CD4-positive, alpha-beta T cell (primary cell): ENCODE measurements at places on chromosomes 5 and 9.
A peak's percentile ranks its signal among the peaks of the same experiment; 100 is the strongest.

DNA sequence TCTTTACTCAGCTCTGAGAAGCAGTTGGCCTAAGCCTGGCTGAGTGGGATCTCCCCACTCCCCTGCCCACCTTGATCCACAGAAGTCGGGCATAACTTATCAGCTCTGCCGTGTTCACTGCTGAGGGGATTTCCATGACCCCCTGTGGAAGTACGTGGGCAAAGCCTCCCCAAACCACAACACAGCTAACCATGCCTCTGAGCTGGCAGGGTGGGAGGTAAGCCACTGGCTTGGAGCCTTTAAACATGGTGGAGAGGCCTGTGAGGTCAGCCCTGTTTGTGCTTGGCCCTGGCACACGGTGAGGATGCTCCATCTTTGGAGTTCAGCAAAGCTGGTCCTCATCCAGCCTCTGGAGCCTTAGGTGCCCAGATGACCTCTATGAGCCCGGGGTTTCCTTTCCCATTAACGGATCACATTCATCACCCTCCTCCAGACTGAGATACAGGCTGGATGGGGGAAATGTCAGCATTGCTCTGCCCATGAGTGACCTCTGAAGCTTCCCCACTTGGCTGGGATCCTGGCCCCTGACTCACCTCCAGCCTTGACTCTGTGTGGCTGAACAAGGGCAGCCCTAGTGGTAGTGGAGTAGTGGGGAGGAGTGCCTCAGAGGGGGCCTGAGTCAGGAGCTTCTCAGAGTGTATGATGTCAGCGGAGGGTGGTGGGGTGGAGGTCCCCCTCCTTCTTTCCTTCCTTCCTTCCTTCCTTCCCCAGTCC, 6.2 kb downstream of the PDLIM4 start:
- H3K36me3 ChIP-seq: no peaks in the 10 kb centered on the region
- H3K27ac ChIP-seq: no peak overlapping the region
- no peak for DNase-seq
- no peak overlapping the region for H3K4me3 ChIP-seq

- H3K27me3 ChIP-seq: no peaks in the 10 kb centered on the region
- H3K27ac ChIP-seq: no peak overlapping the region
- DNase-seq: no peak
- H3K4me1 ChIP-seq: no peaks in the 10 kb centered on the region
- no peak overlapping the region for H3K4me3 ChIP-seq
Measured at GRCh38 chr5:43294226-43294625, 19.0 kb downstream of the HMGCS1 start.

DNA sequence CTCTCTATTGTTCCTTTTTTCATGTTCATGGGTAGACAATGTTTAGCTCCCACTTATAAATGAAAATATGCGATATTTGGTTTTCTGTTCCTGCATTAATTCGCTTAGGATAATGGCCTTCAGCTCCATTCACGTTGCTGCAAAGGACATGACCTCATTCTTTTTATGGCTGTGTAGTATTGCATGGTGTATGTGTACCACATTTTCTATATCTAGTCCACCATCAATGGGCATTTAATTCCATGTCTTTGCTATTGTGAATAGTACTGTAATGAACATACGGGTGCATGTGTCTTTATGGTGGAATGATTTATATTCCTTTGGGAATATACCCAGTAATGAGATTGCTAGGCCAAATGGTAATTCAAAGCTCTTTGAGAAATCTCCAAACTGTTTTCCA, 392.0 kb downstream of the EFNA5 start:
- no peak overlapping the region for H3K27ac ChIP-seq
- no peaks in the 10 kb centered on the region for H3K27me3 ChIP-seq
- H3K4me3 ChIP-seq: no peak overlapping the region
- DNase-seq: no peak
- no peaks in the 10 kb centered on the region for H3K36me3 ChIP-seq

- no peaks in the 10 kb centered on the region for H3K27me3 ChIP-seq
- no peaks in the 10 kb centered on the region for H3K4me1 ChIP-seq
- DNase-seq: no peak
- peaks cover 98% of the 10 kb centered on the region for H3K36me3 ChIP-seq
Measured at GRCh38 chr5:150035139-150035895, 34.8 kb downstream of the HMGXB3 start.

DNA sequence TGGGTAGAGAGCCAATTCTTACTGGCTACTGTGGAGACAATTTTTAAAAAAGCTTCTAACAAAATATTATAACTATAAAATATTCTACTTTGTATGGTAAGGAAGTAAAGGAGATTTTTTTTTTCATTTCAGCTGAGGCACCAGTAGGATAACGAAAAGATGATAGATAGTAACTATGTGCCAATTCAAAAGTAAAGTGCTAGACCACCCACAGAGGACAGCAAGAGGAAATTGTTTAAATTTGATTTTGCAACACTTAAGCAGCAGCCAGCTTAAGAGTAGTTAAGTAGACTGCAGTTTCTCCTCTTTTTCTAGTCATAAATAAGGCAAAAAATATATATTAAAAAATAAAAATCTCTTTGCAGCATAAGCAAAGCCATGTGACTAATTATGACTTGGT, 1539.3 kb upstream of the ACO1 start:
- no peaks in the 10 kb centered on the region for H3K36me3 ChIP-seq
- H3K27ac ChIP-seq: no peak overlapping the region
- no peaks in the 10 kb centered on the region for H3K27me3 ChIP-seq
- no peak overlapping the region for H3K4me3 ChIP-seq

GRCh38 chr9:129435988-129436717, 184.7 kb downstream of the C9orf50 start:
- DNase-seq: no peak
- no peak overlapping the region for H3K27ac ChIP-seq
- peak overlapping the region; percentile 59 for H3K4me3 ChIP-seq
- H3K36me3 ChIP-seq: no peaks in the 10 kb centered on the region
- H3K27me3 ChIP-seq: peaks cover 21% of the 10 kb centered on the region

DNA sequence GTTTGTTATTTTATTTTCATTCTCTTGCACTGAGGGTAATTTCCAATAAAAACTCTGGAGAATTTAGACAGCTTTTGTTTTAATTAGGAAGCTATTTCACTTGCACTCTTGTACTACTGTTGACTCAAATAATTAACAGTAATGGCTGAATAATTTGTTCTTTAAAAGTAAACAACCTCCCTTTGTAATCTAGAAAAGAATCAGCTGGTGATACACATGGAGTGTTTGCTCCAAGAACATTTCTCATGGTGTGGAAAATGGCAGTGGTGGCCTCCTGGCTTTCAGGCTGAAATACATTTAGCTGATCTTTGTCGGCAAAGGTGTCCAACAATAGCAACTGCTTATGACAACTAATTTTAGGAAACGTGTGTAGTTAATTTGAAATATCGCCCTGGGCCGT, 129.4 kb downstream of the C9orf152 start:
- no peak for DNase-seq
- no peaks in the 10 kb centered on the region for H3K27me3 ChIP-seq
- no peaks in the 10 kb centered on the region for H3K36me3 ChIP-seq
- peaks cover 7% of the 10 kb centered on the region for H3K4me1 ChIP-seq

DNA sequence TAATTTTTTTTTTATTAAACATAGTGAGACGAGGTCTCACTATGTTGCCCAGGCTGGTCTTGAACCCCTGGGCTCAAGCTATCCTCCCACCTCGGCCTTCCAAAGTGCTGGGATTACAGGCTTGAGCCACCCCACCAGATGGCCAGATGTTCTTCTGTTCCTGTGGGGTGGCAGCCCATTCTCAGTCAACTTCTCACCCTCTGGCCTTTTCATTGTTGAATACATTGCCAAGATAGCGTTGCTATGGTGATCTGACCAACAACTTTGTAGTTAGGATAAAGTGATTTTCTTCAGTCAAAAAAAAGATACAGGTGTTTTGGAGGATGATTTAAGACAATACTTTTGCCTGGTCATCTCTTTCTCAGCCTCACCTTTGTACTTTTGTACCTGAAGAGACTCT, 109.1 kb downstream of the EGFLAM start:
- no peak overlapping the region for H3K4me3 ChIP-seq
- no peak overlapping the region for H3K27ac ChIP-seq
- H3K27me3 ChIP-seq: no peaks in the 10 kb centered on the region
- no peaks in the 10 kb centered on the region for H3K36me3 ChIP-seq
- H3K4me1 ChIP-seq: peaks cover 7% of the 10 kb centered on the region

- H3K4me1 ChIP-seq: no peaks in the 10 kb centered on the region
- H3K36me3 ChIP-seq: no peaks in the 10 kb centered on the region
- no peaks in the 10 kb centered on the region for H3K27me3 ChIP-seq
- H3K27ac ChIP-seq: no peak overlapping the region
- H3K4me3 ChIP-seq: no peak overlapping the region
- DNase-seq: no peak
Measured at GRCh38 chr9:16552252-16552651, 318.2 kb downstream of the BNC2 start.

DNA sequence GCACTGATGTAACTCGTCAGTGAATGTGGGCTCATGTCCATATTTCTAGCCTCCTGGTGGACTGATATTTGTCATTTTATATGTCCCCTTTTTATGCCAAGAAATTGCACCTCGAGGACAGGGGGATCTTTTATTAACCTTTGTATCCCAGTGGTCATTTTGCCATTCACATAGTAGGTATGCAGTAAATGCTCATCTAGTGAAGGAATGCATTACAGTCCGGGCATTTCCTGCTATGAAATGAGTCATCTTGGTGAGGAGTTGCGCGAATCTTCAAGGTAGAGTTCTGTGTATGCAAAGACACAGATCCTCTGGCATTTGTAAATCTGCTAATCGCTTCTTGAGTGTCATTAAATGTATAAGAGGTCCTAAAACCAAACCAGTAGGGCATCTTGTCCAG, 755.5 kb upstream of the ADAMTS16 start:
- no peaks in the 10 kb centered on the region for H3K36me3 ChIP-seq
- no peak overlapping the region for H3K27ac ChIP-seq
- no peak overlapping the region for H3K4me3 ChIP-seq
- H3K27me3 ChIP-seq: no peaks in the 10 kb centered on the region
- DNase-seq: no peak
- no peaks in the 10 kb centered on the region for H3K4me1 ChIP-seq

- no peaks in the 10 kb centered on the region for H3K36me3 ChIP-seq
- peaks cover 28% of the 10 kb centered on the region for H3K4me1 ChIP-seq
- DNase-seq: peak; percentile 25
- no peaks in the 10 kb centered on the region for H3K27me3 ChIP-seq
- H3K4me3 ChIP-seq: no peak overlapping the region
- no peak overlapping the region for H3K27ac ChIP-seq
Measured at GRCh38 chr5:131212471-131213021, 41.8 kb downstream of the LYRM7 start.

DNA sequence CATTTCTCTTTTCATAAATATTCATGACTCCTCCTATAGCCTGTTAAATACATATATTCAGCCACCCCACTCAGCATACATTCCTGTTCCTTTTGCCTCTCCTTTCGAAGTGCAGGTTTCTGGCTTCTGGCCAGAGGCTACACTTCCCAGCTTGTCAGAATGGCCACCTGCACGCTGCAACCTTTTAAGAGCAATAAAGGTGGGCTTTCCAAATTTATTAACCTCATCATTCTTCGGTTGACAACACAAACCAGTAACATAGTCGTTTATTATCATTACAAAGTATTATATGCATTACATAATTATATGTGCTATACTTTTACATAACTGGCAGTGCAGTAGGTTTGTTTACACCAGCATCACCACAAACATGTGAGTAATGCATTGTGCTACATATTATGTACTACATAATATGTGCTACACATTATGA, 16.5 kb upstream of the TMEM171 start:
- H3K27me3 ChIP-seq: peaks cover 12% of the 10 kb centered on the region
- no peak overlapping the region for H3K4me3 ChIP-seq
- H3K36me3 ChIP-seq: no peaks in the 10 kb centered on the region
- H3K4me1 ChIP-seq: no peaks in the 10 kb centered on the region

DNA sequence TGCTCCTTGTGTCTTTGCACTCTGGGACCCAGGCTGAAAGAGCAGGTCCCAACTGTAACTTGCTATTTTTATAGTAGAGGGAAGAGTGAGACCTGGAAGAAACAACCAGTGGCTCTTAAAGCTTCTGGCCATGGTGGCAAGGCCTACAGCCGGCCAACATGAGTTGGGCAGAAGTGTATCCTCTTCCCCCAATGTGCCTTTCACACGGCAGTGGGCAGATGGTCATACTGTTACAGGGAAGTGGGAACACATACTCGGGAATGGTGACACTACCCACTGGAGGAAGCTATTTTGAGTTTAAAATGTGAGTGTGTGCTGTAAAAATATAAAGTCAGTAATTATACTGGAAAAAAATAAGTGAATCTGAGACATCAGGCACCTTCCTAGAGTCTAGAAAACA, 116.0 kb downstream of the MVB12B start:
- no peak overlapping the region for H3K27ac ChIP-seq
- no peak overlapping the region for H3K4me3 ChIP-seq
- no peaks in the 10 kb centered on the region for H3K36me3 ChIP-seq
- DNase-seq: no peak
- H3K27me3 ChIP-seq: no peaks in the 10 kb centered on the region
- no peaks in the 10 kb centered on the region for H3K4me1 ChIP-seq

DNA sequence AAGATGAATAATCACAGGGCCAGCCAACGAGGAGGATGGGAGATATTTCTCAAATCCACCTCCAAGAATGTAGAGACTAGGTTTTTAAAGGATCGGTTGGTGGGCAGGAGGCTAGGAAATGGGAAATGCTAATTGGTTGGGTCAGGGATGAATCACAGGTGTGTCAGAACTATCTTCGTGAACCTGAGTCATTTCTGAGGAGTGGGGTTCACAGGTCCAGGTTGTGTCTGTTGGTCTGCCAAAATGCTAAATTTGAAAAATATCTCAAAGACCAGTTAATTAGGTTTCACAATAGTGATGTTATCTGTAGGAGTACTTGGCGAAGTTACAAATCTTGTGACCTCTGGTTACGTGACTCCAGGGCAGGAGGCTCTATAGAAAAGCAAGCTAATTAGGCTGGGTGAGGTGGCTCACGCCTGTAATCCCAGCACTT, 2.6 kb upstream of the PLAA start:
- no peaks in the 10 kb centered on the region for H3K27me3 ChIP-seq
- H3K36me3 ChIP-seq: no peaks in the 10 kb centered on the region
- no peak overlapping the region for H3K27ac ChIP-seq
- H3K4me1 ChIP-seq: peaks cover 15% of the 10 kb centered on the region
- no peak overlapping the region for H3K4me3 ChIP-seq
- no peak for DNase-seq
